CD4-positive, CD25-positive, alpha-beta regulatory T cell (primary cell): ENCODE measurements at places on chromosomes 16 and 17. TPM values are rescaled to one million over a fixed set of nuclear protein-coding genes. Genes with fewer than 3 reads are reported as not detected.

ESRP2 gene
- 0.99 TPM for polyA plus RNA-seq

GRCh38 chr17:73735245-73735644, 91.0 kb upstream of the SDK2 start:
- DNase-seq = no peak

PRKCB gene
- 50.5 TPM for polyA plus RNA-seq

GRCh38 chr16:9365370-9365728, 273.9 kb downstream of the HAPSTR1 start:
- no peak for DNase-seq

GRAP gene
- polyA plus RNA-seq = 62.1 TPM

- no peak for DNase-seq
Observed at GRCh38 chr17:15511142-15511541, 43.7 kb upstream of the CDRT4 start.

DNA sequence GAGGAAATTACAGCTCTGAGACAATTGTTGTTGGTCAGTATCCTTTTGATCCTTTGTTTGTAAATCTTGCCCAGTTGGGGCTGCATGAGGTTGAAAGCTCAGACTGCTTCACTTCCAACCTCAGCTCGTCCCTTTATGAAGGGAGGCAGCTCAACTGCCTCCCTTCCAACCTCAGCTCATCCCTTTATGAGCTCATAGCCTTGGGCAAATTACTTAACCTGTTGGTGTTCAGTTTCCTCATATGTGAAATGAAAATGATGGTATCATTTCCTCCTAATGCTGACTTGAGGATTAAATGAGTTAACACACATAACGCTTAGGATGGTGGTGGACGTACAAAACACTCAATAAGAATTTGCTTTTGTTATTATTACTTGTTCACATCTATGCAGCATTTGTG, 265.1 kb downstream of the CDH13 start:
- DNase-seq = no peak

GRCh38 chr16:27204312-27204915, 1.1 kb downstream of the KDM8 start:
- no peak for DNase-seq

FOXJ1 gene
- polyA plus RNA-seq = not detected

KRTAP2-1 gene
- polyA plus RNA-seq = not detected

DNA sequence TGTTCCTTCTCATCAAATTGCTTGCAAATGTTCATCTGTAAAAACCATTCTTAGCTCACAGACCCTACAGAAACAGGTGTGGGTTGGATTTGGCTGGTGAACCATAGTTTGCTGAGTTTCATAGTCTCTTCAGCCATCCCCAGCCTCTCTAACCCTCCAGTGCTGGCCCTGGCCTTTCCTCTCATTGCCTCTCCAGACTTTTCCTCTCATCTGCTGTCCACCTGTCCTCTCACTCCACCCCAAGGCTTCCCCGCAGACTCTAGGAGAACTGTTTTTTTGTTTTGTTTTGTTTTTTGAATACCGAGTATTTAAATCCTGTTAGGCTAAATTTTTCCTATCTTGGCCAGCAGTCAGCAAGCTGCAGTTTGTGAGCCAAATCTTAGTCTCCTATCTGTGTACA, 41.1 kb downstream of the MEOX1 start:
- DNase-seq = no peak

- no peak for DNase-seq
Observed at GRCh38 chr17:15472891-15473290, 5.5 kb upstream of the CDRT4 start.

CDRT4 gene
- 1.6 TPM for polyA plus RNA-seq

DNA sequence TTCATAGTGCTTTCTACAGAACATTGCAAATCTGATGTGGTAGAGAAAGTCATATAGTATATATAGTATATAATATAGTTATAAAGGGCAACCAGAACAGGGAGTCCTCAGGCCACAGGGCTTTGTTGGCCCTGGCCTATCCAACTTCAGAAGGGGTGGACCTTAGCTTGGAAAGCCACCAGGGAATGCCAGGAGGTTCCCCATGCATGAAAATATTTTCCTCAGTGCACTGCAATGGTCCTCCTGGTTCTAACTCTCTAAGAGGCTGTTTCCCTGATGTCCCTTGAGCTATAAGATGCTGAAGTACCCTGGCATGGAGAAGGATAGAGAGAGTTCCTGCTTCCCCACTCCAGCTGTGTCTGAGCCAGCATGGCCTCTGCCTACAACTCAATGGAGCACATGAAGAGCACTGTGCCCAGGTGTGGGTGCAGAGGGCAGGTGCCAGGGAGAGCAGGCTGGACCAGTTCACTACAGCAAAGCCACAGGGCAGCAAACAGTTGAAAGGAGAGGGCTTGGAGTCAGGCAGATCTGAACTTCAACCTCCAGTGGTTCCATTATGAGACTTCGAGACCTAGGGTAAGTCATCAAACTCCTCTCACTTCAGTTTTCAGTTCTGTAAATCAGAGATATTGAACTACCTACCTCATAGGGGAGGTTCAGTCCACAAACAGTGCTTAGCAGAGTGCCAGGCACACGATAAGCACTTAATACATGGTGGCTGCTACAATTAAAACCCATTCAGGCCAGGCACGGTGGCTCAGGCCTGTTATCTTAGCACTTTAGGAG, 183.1 kb downstream of the SALL1 start:
- DNase-seq = no peak

DNA sequence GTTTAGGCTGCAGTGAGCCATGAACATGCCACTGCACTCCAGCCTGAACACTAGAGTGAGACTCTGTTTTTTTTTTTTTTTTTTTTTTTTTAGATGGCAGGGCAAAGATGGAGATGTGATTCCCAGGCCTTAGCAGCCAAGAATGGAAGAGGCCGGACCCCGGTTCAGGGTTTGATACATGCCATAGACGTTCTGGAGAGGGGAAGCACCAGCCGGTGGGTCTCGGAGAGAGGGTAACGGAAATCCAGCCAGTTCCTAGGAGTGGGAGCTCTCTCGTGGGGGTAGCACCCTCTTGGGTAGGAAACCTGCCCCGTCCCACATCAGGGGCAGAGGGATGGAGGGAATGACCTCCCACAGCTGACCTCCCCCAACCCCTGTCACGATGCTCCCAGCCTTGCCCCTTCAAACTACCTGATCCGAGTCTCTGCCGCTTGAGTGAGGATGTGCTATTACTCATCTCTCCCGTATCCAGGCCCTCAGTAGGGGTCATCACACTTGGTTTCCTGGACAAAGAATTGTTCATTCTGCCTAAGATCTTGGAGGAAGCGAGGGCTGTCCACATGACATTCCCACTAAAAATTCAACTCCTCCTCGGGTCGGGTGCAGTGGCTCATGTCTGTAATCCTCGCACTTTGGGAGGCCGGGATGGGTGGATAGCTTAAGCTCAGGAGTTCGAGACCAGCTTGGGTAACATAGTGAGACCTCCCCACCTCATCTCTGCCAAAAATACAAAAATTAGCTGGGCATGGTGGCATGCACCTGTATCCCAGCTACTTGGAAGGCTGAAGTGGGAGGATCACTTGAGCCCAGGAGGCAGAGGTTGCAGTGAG, 47.3 kb downstream of the MIS12 start:
- no peak for DNase-seq

HS3ST6 gene
- polyA plus RNA-seq = not detected

TP53TG3 gene
- polyA plus RNA-seq = not detected

SMYD4 gene
- polyA plus RNA-seq = 12.0 TPM

METTL2A gene
- polyA plus RNA-seq = 12.9 TPM

DNA sequence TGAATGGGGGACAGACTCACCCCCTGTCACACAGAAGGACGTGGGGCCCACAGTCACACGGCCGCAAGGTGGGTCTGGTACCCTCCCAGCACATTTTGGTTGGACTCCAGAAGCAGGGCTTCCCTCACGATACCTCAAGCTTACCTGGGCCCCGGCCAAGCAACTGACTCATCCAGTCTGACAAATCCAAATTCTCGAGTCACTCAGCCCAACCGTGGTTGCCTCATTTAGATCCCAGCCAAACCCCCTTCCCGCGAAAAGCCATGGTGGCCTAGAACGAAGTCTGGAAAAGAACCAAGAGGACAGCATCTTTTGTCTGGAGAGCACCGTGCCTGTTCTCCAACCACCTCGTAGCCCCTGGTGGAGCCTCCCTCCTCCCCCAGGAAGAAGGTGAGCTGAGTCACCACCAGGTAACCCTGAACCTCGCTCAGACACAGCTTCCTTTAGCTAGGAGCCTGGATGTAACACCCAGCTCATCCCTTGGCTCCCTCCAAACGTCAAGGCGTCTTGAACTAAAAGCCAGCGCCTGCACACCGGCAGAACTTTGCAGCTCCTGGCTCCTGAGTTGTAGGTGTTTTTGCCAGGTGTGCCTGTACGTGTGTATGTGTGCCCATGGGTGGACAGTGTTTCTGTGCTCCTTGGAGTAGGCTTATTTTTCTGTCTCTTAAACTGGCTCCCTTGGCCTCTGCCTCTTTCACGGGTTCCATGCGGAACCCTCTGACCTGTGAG, 78.9 kb downstream of the CMIP start:
- no peak for DNase-seq

GRCh38 chr17:49508061-49508865, 13.2 kb downstream of the NGFR start:
- no peak for DNase-seq

DNA sequence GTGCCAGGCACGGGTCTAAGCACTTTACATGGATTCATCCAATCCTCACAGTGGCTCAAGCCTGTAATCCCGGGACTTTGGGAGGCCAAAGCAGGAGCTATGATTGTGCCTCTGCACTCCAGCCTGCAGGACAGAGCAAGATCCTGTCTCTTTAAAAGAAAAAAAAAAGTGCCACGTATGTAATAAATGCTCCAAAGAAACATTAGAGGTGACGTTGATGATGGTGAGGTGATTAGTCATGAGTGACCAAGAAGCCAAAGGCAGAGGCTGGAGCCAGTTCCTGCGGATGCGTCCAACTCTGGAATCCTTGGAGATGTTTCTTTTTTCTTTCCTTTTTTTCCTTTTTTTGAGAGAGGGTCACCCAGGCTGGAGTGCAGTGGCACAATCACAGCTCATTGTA, 59.4 kb upstream of the SIAH1 start:
- no peak for DNase-seq

DNA sequence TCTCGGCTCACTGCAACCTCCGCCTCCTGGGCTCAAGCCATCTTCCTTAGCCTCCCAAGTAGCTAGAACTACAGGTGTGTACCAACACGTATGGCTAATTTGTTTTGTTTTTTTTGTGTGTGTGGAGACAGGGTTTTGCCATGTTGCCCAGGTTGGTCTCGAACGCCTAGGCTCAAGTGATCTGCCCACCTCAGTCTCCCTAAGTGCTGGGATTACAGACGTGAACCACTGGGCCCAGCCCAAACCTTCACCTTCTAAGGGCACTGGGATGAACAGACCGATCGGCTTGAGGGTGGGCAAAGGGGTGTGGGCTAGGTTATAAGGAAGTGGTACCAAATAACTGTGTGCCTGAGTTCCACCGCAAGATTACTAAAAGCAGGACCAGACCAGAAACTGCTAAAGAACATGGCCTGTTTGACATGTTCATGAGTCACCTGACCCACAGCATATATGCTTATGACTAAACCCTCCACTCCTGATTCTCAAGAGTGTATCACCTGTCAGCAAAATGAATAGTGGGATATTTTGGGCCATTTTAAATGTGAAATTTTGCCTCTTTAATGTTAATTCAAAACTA, 8.1 kb downstream of the TMEM97 start:
- DNase-seq = no peak

DOC2B gene
- polyA plus RNA-seq = not detected

CCT6B gene
- 1.3 TPM for polyA plus RNA-seq

FOXO3B gene
- 1.7 TPM for polyA plus RNA-seq

NUBP2 gene
- polyA plus RNA-seq = 88.8 TPM

- no peak for DNase-seq
Observed at GRCh38 chr16:67781565-67781921, 24.8 kb downstream of the RANBP10 start.

GRCh38 chr17:72634621-72635020, 457.9 kb downstream of the SLC39A11 start:
- no peak for DNase-seq

DNA sequence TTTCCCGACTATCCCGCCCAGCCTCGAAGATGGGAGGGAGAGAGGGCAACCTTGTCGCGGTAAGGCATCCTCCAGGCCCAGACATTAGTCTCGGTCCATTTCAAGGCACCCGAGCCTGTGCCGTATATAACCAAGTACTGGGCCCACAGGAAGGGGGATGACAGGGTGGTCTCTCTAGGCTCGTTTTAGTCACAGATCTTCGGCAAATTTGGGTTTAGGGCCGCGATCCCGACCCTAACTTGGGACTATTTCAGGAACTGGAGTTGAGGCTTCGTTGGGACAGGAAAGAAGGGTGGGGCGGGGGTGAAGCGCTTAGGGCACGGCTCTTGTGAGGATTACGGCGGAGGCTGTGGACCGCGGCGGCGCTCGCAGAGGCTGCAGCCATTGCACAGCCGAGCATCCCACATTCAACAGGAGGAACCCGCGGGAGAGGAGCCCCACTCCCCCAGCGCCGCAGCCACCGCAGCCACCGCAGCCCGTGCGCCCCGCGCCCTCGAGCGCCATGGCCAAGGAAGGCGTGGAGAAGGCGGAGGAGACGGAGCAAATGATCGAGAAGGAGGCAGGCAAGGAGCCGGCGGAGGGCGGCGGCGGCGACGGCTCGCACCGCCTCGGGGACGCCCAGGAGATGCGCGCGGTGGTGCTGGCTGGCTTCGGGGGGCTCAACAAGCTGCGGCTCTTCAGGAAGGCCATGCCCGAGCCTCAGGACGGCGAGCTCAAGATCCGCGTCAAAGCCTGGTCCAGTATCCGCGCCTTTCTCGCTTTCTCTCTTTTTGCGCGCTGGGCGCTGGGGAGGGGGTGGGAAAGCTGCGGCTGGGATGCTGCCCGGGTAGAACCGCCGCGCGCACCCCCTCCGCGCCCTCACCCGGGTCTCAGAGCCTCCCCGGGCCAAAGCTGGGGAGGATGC, at the start of gene VAT1L:
Gene VAT1L, plus strand, starts transcription at position 384 of the 904 bp plus-strand sequence. Its CDS starts 119 bp downstream, at position 503.
- DNase-seq = no peak

- no peak for DNase-seq
Observed at GRCh38 chr17:75758131-75758905, 6.7 kb downstream of the GALK1 start.

GRCh38 chr16:85541980-85542900, 70.9 kb upstream of the GSE1 start:
- DNase-seq = no peak

PRR15L gene
- polyA plus RNA-seq = 0.19 TPM
